DMS53 (cell line): ENCODE measurements at places on chromosomes 7 and 10.

DNA sequence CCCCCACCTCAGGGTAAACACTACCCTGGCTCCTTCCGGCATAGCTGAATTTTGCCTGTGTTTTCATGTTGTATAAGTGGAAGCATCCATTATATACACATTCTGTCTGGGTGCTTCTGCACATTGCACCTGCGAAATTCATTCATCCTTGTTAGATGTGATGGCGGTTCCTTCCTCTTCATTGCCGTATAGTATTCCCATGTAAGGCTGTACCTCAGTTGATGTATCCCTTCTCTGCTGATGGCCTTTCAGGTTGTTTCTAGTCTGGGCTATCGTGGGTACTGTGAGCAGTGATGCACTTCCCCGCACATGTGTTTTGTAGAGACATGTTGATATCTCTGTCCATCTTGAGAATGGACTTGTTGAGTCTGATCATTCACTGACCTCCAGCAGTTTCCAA, 28.9 kb downstream of the ELFN1 start:
- DNase-seq: no peak

DNA sequence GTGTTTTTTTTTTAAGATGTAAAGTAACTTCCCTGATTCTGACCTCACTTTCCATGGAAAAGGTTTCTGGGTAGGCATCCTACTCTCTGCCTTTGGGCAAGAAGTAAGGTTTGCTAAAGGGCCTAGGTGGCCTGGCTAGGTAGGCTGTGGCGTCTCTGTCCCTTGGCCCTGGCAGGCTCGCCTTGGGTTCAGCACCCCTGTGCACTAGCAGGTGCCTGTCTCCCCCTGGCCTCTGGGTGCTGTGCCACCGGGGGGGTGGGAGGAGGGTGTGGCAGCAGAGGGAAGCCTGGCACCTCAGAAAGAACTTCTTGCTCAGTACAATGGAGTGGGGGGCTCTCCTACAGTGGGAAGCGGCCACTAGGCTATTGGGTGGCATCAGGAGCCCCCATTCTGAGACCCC, 14.0 kb downstream of the TECPR1 start:
- no peak for DNase-seq

GRCh38 chr7:99037327-99037940, 106.5 kb downstream of the SMURF1 start:
- no peak for DNase-seq

DNA sequence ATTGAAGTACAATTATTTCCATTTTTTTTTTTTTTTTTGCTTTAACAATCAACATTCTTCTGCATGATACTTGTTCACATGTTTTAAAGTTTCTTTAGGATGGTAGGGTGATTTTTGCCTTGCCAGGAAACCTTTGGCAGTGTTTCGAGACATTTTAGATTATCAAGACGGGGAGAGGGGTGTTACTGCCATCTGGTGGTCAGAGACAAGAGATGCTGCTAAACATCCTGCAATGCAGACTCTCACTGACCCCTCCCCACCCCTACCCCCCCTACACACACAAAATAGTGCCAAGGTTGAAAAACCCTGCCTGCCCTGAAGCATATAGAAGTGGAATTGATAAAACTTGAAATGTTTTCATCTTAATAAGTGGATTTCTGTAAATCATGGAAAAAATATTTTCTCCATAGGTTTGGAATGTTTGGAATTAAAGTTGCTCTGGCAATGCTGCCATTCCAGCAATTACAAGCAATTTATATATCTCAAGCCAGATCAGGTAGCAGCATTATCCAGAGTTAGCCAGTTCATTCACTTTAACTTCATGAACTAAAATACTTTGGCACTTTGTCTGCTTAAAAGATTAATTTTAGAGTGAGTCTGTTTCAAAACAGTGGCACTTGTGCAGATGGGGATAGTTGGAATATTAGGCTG, 62.1 kb downstream of the SDHAF3 start:
- DNase-seq: peak; percentile 75

DNA sequence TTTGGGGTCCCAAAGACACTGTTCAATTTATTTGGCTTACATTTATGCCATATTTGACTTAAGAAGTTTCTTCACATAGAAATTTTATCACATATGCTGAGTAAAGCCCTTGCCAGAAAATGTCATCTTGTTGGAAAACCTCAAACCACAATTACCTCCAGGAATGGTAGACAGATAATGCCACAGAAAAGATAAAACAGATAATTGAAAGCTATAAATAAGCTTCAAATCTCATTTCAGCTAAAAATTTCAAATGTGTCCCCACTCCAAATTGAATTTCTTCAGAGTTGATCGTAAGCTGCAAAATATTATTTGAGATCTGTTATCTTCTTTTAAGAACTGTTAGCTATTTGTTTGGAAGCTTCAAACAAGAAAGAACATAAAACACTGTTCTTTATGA, 176.4 kb upstream of the PTN start:
- no peak for DNase-seq

- no peak for DNase-seq
Observed at GRCh38 chr7:134328900-134329299, 12.2 kb upstream of the SLC35B4 start.

DNA sequence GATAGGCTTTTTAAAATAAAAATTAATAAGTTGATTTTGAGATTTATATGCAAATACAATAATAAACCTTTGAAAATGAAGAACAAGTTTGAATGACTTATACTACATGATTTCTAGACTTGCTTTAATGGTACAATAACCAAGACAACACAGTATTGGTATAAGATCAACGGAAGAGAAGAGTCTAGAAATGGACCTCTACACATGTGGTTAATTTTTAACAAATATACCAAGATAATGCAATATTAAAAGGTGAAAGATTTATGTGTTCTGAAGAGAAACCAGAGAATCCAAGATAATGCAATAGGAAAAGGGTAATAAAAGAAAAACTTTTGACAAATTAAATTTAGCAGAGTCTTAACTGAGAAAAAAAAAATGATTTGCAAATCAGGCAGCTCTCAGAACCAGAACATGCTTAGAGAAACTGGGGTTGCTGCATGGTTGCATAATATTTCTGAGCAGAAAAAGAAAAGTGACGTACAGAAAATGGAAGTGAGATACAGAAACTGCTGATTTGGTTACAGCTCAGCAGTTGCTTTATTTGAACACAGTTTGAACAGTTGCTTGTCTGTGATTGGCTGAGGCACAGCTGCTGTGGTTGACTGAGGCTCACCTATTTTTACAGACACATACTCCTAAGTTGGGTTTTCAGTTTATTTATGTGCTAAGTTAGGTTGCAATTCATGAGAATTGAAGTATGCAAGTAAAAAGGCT, 365.9 kb downstream of the CRPPA start:
- DNase-seq: no peak

DNA sequence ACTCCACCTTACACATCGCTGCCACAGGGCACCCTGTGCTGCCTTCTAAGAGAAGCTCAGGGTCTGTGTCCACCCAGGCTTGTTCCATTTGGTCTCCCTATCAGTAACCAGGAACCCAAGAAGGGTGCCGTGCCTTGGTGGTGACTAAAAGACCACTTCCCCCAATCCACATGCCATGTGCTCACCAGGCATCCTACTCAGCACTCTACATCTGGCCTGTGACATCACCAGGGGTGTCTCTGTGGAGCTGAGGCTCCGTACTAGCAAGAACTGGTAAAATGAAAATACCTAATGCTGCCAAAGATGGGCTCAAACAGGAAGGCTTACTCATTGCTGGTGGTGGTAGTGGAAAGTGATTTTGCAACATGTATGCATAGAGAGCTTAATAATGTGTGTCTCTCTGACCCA, 19.0 kb upstream of the C10orf71 start:
- no peak for DNase-seq

- DNase-seq: no peak
Observed at GRCh38 chr10:14612873-14613587, 161.7 kb downstream of the FAM107B start.

DNA sequence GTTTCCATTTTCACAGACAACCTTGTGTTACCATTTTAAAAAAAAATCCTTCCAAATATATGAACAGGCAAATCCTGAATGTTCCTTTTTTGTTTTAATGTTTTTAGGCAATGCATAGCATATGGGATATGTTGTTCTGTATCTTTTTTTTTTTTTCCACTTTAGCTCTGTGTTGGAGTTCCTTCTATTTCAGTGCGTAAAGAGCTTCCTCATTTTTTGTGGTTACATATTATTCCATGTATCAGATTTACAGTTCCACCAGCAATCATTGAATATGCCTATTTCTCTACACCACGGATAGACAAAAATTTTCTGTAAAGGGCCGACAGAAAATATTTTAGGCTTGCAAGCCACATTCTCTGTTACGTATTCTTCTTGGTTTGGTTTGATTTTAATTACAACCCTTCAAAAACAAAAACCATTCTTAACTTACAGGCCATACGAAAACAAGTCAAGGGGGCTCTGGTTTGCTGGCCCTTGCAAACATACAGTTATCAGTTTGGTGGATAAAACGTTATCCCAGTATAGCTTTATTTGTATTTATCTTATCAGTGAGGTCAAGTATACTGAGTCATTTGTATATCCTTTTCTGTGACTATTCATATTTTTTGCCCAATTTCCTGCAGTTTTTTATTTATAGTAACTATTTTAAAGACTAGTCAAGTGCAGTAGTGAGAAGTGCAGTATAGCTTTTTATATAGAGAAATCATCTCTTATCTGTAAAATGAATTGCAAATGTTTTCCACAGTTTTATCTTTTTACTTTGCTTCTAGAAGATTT, 55.7 kb downstream of the RALA start:
- no peak for DNase-seq

- no peak for DNase-seq
Observed at GRCh38 chr7:98681951-98682350, 64.9 kb downstream of the NPTX2 start.

GRCh38 chr10:69968830-69969229, 83.8 kb upstream of the MACROH2A2 start:
- DNase-seq: peak; percentile 70

DNA sequence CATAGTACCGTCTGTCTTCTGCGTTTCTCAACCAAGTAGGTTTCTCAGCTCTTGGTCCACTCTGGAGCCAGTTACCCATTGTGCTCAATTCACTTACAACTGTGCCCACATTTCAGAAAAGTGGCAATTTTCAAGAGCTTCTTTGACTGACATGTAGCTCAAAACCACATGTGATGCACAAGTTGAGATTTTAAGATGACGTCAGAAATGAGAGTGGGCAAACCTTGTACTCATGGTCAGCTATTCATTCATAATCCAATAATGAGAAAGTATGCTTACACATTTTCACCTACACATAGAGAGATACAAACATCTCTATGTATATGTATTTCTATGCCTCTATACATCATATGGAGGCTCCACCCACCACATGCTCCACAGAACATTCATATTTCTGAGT, 487.2 kb upstream of the AKR1E2 start:
- no peak for DNase-seq

- DNase-seq: peak; percentile 95
Observed at GRCh38 chr10:5547931-5548660, 23.3 kb downstream of the CALML3 start.

DNA sequence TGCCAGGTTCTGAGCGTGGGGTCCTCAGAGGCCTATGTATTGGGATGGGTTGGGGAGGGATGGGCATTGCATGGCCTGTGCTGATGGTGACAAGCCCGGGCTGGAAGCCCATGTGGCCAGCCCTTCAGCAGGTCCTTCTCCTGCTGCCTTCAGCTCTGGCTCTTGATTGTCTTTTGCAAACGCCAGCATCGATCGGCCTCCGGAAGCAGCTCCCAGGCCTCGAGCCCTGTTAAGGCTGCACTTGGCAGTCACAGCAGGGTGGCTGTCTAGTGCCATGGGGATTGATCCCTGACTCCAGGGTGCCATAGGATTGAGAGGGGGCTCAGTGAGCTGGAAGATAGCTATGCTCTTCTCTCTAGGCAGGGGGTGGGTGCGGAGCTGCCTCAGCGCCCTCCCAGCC, 51.4 kb downstream of the CDH23 start:
- DNase-seq: no peak

DNA sequence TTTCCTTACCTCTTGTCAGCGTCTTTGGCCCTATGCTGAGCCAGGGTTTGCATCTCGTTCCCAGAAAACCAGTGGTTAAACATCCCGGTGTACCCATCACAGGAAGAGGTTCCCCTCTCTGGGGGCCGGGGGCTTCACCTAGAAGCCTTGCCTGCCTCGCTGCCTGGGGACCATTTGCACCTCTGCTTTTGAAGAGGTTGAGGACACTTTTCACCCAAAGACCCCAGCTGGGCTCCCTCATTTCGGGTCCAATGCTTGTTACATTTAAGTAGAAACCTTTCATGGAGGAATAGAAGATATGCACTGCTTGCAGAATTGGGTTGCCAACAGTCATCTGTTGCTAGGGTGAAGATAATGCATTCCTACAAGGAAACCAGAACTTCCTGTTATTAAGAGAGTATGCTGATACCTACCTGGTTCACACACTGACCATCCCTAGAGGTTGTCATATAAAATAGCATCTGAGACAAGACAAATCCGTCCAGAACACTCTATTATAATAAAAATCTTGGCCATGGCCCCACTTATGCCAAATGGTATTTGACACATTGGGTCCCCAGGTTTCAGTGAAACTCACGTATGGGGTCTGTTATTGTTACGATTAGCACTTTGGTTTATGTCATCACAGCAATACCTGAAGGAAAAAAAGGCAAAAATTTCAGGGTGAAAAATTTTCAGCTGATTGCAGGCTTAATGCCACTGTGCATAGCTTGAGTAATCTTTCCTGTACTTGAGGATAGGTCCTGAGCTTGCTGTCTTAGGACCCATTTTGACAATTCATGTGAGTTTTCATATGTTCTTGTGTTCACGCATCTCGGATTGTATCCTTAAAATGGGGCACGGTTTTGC, 917 bp downstream of the ZNF365 start:
- DNase-seq: peak; percentile 82

DNA sequence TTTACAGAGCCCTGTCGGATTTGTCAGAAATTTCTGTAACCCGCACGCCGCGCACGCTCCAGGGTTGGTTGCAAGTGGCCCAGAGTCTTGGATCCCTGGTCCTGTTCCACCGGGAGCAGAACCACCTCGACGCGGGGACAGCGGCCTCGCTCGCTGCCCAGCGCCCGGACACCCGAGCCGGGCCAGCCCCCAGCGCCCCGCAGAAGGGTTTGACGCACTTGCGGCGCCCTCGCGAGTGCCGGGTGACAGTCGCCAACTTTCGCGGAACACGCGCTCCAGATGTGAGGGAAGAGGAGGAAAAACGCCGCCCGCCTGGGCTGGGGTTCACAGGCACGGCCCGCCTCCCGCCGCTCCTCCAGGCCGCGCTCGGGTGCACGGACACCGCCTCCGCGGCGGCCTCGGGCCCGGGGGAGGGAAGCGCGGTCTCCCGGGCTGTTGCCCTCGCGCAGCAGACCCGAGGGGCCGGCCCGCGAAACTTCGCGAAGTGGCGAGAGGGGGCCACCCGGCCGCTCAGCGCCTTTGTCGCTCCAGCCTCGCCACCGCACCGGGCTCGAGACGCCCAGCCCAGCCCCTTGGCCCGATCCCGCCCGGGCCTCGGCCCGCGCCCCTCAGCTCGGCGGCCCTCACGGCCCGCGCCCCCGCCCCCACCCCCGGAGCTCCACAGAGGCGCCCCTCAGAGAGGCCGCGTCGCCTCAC, 514 bp downstream of the RNF216 start:
- DNase-seq: peak; percentile 72
